ENCODE measurements at places on chromosomes 2 and 18. TPM values are rescaled to one million over a fixed set of nuclear protein-coding genes. Genes with fewer than 3 reads are reported as not detected.
A peak's percentile ranks its signal among the peaks of the same experiment; 100 is the strongest.

Gene ADAM23
- 0.03 TPM for total RNA-seq

- H3K27ac ChIP-seq = no peak overlapping the region
- no peaks in the 10 kb centered on the region for H3K4me1 ChIP-seq
- no peak overlapping the region for H3K4me3 ChIP-seq
- H3K36me3 ChIP-seq = no peaks in the 10 kb centered on the region
- no peak for DNase-seq
- H3K27me3 ChIP-seq = no peaks in the 10 kb centered on the region
Measured at GRCh38 chr2:110166266-110166665, 38.5 kb downstream of the NPHP1 start.

DNA sequence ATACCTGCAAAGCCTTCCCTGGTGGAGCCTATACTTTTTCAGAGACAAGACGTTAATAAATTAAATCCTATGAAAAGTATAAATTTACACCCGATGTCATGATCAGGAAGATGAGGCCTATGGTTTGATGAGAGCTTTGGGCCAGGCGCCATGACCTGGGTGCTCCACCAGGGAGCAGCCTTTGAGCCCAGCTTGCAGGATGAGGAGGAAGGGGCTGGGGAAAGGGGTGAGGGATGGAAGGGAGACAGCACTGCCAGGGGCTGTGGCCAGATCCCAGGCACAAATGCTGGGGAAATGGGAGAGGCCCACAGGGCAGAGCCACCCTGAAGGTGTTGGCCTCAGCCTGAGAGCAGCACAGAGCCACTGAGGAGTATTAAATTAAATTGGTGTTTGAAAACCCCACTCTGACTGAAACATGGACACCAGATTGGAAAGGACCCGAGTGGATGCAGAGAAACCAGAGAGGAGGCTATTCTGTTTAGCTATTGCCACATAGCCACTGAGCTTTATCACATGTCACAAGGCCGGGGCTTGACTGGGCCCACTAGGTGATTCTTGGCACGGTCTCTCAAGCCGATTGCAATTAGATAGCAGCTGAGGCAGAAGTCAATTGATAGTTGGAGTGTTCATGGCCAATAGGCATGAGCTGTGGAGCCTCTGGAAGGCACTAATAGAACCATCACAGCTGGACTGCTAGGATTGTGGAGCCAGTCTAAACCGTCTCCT lies 9.6 kb upstream of the FAHD2A start:
- H3K36me3 ChIP-seq = no peaks in the 10 kb centered on the region
- no peaks in the 10 kb centered on the region for H3K27me3 ChIP-seq
- no peak overlapping the region for H3K27ac ChIP-seq
- no peak for DNase-seq

- DNase-seq = no peak
- H3K4me1 ChIP-seq = peaks cover under 1% of the 10 kb centered on the region
- no peaks in the 10 kb centered on the region for H3K36me3 ChIP-seq
Measured at GRCh38 chr2:85668009-85668856, at the start of gene SFTPB. TSS of gene SFTPB (minus strand) at chr2:85668199. CDS start at chr2:85668183, 16 bp downstream.

Gene CCDC121
- 2.9 TPM for total RNA-seq

DNA sequence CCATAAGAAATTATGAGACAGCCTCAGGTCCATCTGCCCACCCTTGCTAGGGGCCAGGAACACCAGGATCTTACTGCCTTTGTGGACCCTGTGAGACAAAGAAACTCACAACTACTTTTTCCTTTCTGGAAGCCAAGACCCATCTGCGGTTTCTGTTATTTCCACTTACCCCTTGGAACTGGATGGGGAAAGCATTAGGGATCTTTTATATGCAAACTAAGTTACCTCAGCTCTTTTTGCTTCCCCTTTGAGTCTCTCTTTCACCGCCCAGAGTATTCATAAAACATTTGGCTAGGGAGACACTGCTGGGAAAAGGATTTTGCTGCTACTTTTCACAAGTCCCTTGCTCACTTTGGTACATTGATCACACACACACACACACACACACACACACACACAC lies 95.7 kb downstream of the ZNF385B start:
- H3K4me3 ChIP-seq = no peak overlapping the region
- H3K27me3 ChIP-seq = no peaks in the 10 kb centered on the region
- no peaks in the 10 kb centered on the region for H3K4me1 ChIP-seq
- no peaks in the 10 kb centered on the region for H3K36me3 ChIP-seq

GRCh38 chr2:201866643-201867473 lies 60.5 kb downstream of the CDK15 start:
- H3K4me3 ChIP-seq = no peak overlapping the region
- no peak for DNase-seq

GRCh38 chr2:20103530-20103929 lies 52.1 kb upstream of the LAPTM4A start:
- H3K27me3 ChIP-seq = no peaks in the 10 kb centered on the region
- H3K4me3 ChIP-seq = no peak overlapping the region

DNA sequence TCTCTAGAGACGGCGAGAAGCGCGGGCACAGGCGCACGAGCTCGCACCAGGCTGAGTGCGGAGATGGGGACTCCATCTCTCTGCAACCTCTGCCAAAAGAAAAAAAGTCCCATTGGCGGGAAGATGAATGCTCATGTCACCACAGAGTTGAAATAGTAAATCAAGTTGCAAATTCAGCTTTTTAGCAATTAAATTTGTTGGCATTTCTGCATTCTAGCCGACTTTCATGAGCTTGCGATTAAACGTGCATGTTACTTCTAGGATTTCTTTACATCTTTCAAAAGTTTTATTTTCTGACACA lies 588 bp downstream of the CHAC2 start:
- peak overlapping the region; percentile 57 for H3K4me3 ChIP-seq
- no peaks in the 10 kb centered on the region for H3K27me3 ChIP-seq
- peaks cover 4% of the 10 kb centered on the region for H3K4me1 ChIP-seq
- peaks cover 13% of the 10 kb centered on the region for H3K36me3 ChIP-seq

Gene ZNF396
- 0.79 TPM for total RNA-seq

DNA sequence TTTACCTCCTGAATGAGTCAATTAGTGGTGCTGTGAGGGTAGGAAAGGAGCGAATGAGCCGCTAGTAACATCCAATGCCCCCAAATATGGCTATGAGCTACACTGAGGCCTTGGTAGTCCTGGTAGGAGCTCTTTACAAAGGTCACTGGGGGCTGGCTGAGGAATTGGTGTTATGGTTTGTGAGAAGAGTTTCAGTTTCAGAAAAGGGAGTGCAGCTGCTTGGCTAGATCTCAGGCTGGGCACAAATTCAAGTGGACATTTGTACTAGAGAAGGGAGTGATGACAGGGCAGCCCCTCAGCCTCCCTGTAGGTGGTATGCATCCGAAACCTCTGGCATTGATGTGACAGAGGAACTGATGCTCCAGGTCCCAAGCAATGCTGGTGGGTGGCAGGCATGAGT lies 13.9 kb upstream of the PAIP2B start:
- no peak overlapping the region for H3K27ac ChIP-seq
- no peaks in the 10 kb centered on the region for H3K36me3 ChIP-seq
- DNase-seq = no peak
- H3K4me3 ChIP-seq = no peak overlapping the region
- peaks cover 26% of the 10 kb centered on the region for H3K27me3 ChIP-seq

Gene CFAP53
- 0.08 TPM for total RNA-seq

DNA sequence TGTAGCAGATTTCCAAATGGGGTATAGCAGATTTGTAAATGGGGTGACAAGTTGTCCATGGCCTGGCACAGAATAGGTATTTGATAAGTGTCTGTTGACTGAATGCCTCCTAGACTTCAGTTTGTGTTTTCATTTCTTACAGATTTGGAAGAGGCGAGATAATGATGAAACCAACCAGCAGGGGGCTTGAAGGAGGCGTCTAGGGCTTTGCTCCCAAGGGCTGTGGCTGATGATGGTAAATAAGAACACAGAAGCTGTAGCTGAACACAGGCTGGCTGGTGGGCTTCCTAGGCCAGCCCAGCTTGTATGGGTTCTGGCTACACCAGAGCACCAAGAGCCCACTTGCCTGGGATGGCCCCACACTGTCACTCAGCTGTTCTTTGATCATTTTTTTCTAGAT lies 19.4 kb downstream of the SFTPB start:
- peaks cover 21% of the 10 kb centered on the region for H3K4me1 ChIP-seq
- no peak overlapping the region for H3K27ac ChIP-seq
- H3K36me3 ChIP-seq = peaks cover 93% of the 10 kb centered on the region
- no peaks in the 10 kb centered on the region for H3K27me3 ChIP-seq

Gene TCF4
- total RNA-seq = 33.6 TPM

DNA sequence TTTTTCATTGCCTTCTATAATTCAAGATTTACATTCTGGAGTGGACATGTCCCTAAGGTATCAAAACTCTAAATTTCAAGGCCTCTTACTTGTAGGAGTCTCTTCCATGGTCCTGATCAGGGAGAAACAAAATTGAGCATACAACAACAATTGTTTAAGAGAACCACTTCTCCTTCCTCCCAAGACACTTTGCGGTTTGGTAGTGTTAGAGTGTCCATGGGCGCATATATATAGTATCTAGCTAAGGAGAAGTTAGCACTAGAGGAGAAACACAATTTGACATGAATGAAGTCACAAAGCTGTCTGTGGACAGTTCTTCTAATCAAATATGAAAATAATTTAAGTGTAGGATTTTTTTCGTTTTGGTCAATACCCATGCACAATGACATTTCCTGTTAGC lies 349.1 kb upstream of the MAP2 start:
- H3K4me1 ChIP-seq = no peaks in the 10 kb centered on the region
- H3K4me3 ChIP-seq = no peak overlapping the region
- H3K27me3 ChIP-seq = no peaks in the 10 kb centered on the region
- H3K36me3 ChIP-seq = no peaks in the 10 kb centered on the region
- DNase-seq = no peak
- H3K27ac ChIP-seq = no peak overlapping the region

- no peaks in the 10 kb centered on the region for H3K4me1 ChIP-seq
- H3K4me3 ChIP-seq = no peak overlapping the region
- no peaks in the 10 kb centered on the region for H3K27me3 ChIP-seq
- H3K36me3 ChIP-seq = no peaks in the 10 kb centered on the region
- no peak for DNase-seq
Measured at GRCh38 chr2:65291216-65292105, 63.8 kb downstream of the ACTR2 start.

GRCh38 chr2:30403592-30404312 lies 43.3 kb upstream of the LCLAT1 start:
- no peaks in the 10 kb centered on the region for H3K36me3 ChIP-seq
- H3K4me1 ChIP-seq = no peaks in the 10 kb centered on the region
- H3K4me3 ChIP-seq = no peak overlapping the region
- no peak overlapping the region for H3K27ac ChIP-seq
- no peaks in the 10 kb centered on the region for H3K27me3 ChIP-seq

DNA sequence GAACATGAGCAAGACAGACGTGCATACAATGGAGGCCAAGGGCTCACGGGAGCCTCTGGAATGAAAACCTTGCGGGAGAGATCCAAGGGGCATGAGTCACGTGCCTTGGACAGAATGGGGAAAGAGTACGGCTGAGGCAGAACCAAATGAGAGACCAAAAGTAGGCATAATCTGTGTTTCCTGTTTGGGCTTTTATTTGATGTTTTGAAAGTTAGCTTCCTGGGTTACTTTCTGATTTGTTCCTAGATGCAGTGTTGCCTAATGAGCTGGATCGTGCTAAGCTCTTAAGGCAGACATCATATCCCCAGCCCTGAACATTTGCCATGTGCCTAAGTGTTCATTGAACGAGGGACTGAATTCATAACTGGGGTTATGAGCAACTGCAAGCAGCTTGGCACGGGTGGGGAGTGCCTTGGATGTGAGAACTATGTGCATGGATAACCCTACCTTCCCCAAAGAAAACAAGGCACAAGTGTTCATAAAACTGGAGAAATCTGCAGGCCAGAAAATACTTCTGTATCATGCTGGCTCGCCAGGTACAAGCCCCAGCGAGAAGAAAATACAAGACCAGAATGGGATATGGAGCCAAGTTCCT lies 60.3 kb upstream of the RPL31 start:
- peaks cover 8% of the 10 kb centered on the region for H3K4me1 ChIP-seq
- H3K27ac ChIP-seq = no peak overlapping the region
- H3K36me3 ChIP-seq = 0 out of 2 replicates have a peak, but pooled peaks cover 3% of the 10 kb centered on the region
- DNase-seq = peak; percentile 14
- H3K27me3 ChIP-seq = no peaks in the 10 kb centered on the region
- H3K4me3 ChIP-seq = no peak overlapping the region

Gene SH2D6
- total RNA-seq = not detected

GRCh38 chr2:159755788-159756187 lies 42.2 kb downstream of the CD302 start:
- no peak for DNase-seq
- H3K27me3 ChIP-seq = no peaks in the 10 kb centered on the region
- H3K36me3 ChIP-seq = peaks cover 98% of the 10 kb centered on the region

DNA sequence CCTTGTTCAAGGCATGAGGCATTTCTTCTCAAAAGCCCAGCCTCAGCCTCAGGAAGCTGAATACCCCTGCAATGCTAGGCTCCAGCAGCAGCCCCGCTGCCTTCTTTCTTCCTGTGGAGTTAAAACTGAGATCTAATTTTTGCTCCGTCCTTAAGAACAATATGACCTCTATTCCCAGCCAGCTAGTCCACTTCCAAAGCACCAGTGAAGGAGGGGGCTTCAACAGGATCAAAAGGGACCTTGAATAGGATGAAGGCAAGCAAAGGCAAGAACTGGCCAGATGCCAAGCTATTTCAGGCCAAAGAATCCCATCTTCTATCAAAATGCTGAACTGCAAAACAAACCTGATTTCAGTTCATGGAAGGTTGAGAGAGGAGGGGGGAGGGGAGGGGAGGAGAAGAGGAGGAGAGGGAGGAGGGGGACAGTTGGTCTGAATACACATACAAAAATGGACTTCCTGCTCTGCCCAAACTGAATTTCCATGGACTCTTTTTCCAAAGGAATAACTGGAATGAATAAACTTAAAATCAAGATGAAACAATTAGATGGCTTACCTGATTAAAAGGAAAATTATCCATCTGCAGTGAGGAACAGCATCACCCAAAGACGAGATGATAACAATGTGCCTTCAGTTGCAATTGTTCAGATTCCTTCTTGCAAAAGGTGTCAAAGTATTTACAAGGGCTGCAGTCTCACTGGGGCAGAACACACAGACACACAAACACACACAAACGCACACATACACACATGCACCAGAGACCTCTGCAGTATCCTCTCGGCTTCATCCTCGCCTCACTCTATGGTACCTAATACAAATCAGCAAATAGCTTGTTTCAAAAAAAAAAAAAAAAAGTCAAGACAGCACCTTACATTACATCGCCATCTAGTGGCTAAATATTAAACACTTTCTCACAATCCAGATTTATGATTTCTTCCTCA lies at the start of gene SCN1A:
Gene SCN1A (minus strand): TSS at position 804 of the 939 bp plus-strand sequence. CDS start 54,399 bp downstream, outside the sequence.
- no peak for DNase-seq
- no peak within 1 kb of the TSS for H3K27ac ChIP-seq
- no peak within 1 kb of the TSS for H3K4me3 ChIP-seq

GRCh38 chr2:96528700-96529375 lies 7.7 kb upstream of the ARID5A start:
- H3K27ac ChIP-seq = no peak overlapping the region
- H3K27me3 ChIP-seq = no peaks in the 10 kb centered on the region
- H3K36me3 ChIP-seq = no peaks in the 10 kb centered on the region

GRCh38 chr2:106961328-106961727 lies 75.4 kb upstream of the ST6GAL2 start:
- no peak overlapping the region for H3K4me3 ChIP-seq
- DNase-seq = peak; percentile 3
- no peaks in the 10 kb centered on the region for H3K27me3 ChIP-seq
- no peak overlapping the region for H3K27ac ChIP-seq
- peaks cover 21% of the 10 kb centered on the region for H3K4me1 ChIP-seq

Gene GPR45
- total RNA-seq = 0.29 TPM

- no peak overlapping the region for H3K4me3 ChIP-seq
- H3K4me1 ChIP-seq = peaks cover 5% of the 10 kb centered on the region
- no peaks in the 10 kb centered on the region for H3K36me3 ChIP-seq
- H3K27ac ChIP-seq = no peak overlapping the region
- peak; percentile 44 for DNase-seq
- no peaks in the 10 kb centered on the region for H3K27me3 ChIP-seq
Measured at GRCh38 chr2:112048887-112049286, 6.2 kb upstream of the TMEM87B start.

- H3K4me3 ChIP-seq = no peak overlapping the region
- no peak overlapping the region for H3K27ac ChIP-seq
- H3K4me1 ChIP-seq = no peaks in the 10 kb centered on the region
Measured at GRCh38 chr2:182817558-182817957, 48.9 kb downstream of the FRZB start.

All from SJSA1 (cell line).